Cortex of kidney (tissue), 1 donor: ENCODE measurements at places on chromosomes 2 and 18.

GRCh38 chr2:142033393-142033792 lies 97.4 kb downstream of the LRP1B start:
- DNase-seq: no peak

DNA sequence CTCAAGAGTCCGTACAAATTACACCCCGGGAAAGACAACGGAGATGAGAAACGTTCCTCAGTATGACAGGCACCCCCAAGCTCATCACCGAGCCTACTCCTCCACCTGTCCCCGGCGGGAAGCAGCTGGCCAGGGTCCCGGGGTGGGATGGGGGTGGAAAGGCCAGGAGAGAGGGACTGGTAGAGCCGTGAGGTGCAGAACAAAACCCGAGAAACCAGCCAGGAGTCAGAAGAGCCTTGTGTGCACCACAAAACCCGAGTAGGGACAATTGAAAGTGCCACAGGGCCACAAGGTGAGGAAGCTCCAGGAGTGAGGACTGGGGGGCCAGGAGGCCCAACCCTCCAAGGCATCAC lies 75.5 kb upstream of the SALL3 start:
- DNase-seq: no peak

- no peak for DNase-seq
Measured at GRCh38 chr2:4576075-4576474, 872.7 kb downstream of the DCDC2C start.

GRCh38 chr18:58611395-58612131 lies 17.3 kb downstream of the ALPK2 start:
- DNase-seq: no peak

DNA sequence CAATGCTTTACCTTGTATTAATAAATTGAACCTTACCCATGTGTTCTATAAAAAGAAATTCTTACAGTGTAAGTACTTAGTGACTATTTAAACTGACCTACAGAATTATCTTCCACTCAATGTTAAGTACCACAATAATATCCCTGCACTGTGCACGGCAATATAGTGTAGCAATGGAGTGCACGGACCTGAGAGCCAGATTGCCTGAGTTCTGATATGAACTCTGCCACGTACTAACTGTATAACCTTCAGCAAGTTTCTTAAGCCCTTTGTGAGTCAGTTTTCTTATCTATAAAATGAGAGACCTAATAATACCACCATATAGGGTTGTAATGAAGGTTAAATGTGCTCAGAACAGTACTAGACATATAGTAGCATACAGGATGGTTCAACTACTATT lies 66.2 kb downstream of the GPR39 start:
- no peak for DNase-seq

DNA sequence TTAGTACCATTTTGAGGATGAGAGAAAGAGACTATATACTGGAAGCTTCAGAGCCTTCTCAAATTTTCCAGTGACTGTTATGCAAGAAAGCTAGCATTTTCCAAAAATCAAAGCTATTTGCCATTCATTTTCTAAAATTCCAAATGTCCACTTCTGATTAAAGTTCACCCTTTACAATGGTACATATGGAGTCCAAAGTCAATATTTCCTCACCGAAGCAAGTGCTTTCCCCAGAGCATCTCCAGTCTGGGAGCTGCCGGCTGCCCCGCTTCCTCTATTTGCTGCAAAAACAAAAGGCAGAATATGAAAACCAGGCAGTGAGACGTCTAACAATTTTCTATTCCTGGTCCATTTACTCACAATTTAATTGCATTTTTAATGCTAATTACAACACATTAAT lies 302.0 kb upstream of the CCDC68 start:
- DNase-seq: no peak

DNA sequence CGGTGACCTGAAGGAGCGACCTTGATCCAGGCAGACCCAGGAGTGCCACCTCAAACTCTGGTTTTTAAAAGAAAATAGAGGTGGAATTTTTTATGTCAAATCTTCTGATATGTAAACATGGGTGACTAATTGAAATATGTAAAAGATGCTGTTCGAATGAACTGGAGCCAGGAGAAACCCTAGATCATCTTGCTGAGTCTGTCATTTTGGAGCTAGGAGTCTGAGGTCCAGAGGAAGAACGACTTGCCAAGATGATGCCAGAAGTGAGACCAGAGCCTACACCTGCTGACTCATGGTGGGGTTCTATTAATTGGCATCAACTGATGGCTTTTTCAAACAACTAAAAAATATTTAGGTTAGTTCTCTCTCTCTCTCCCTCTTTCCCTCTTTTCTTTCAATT lies 74.1 kb downstream of the ACAA2 start:
- DNase-seq: no peak

DNA sequence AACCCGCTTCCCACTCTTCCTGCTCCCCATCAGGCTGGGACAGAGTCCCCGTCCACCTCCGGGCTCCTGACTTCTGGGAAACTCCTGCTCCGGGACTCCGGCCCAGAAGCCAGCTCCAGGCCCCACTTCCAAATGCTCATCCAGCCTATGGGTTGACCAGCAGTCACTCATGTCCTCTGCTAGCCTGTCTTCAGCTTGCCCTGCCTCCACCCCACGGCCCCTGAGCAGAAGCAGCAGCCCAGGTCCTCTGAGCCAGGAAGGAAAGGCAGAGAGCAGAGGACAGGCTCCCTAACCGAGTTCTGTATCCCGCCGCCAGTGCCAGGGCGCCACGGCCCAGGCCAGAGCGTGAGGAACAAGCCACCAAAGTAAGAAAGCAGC lies 86.4 kb upstream of the ID2 start:
- DNase-seq: no peak

DNA sequence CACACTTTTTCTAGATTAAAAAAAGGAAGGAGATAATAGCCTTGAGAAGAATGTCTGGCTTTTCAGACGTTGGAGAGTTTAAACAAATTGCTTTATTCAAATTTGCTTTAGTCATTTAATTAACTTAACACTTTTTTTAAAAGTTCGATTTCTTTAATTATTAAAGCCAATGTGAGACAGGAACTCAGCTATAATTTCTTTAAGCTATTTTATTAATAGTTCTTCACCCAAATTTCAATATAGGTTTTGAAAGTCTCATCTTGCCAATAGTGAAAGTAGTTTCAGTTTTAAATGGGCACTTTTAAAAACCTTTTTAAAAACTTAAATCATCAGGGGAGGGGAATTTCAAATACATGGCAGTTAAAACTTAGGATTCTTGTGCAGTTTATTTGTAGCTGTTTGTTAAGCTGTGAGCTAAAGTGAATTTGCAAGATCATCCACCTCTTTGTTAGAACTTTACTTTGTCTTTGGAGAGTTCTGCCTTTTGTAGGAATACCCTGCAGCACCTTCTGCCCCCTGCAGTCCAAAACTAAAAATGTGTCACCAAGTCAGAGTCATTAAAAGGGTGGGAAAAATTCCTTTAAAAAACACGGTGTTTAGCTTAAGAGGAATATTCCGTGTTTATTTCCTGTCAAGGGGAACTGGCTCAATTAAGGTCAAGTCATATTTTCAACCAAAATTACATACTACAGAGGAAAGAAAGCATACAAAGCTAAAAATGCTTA lies 4.6 kb downstream of the TGIF1 start:
- DNase-seq: no peak

- no peak for DNase-seq
Measured at GRCh38 chr18:63348508-63349136, 18.4 kb downstream of the KDSR start.

DNA sequence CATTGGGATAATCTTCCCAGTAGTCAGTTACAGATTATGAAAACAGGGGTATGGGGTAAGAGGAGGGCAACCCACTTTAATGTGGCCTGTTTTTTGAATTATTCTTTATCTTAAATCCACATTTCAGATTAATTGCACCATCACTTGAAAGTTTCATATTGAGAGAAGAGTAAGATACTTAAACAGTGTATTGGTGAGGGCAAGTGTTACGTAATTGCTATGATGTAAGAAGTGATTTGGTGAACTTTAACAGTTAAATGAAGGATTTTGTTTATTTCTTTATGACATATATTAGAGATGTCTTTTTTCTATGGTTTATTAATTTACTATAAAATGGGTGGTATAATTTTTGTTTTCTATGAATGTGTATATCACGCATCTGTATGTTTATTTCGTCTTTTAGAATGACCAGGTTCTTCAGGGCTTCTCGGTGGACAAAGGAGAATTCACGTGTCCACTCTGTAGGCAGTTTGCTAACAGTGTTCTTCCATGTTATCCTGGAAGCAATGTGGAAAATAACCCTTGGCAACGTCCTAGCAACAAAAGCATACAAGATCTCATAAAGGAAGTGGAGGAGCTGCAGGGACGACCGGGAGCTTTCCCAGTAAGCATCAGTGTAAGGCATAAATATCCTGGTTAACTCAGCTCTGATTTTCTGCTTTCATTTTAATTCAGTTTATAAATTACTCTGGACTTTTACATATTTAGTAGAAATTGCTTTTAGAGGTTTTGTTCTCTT lies 171.2 kb upstream of the MYO3B start:
- DNase-seq: no peak

- DNase-seq: no peak
Measured at GRCh38 chr18:23337599-23338444, 115.3 kb upstream of the RIOK3 start.
